Left ventricle myocardium superior (tissue), 1 donor: ENCODE measurements at places on chromosomes 7 and 10. TPM values are rescaled to one million over a fixed set of nuclear protein-coding genes. Genes with fewer than 3 reads are reported as not detected.

- no peak for DNase-seq
Observed at GRCh38 chr10:114915294-114915693, 22.7 kb upstream of the TRUB1 start.

GRCh38 chr7:71497256-71497946, 365.5 kb downstream of the GALNT17 start:
- peak; percentile 64 for DNase-seq

DNA sequence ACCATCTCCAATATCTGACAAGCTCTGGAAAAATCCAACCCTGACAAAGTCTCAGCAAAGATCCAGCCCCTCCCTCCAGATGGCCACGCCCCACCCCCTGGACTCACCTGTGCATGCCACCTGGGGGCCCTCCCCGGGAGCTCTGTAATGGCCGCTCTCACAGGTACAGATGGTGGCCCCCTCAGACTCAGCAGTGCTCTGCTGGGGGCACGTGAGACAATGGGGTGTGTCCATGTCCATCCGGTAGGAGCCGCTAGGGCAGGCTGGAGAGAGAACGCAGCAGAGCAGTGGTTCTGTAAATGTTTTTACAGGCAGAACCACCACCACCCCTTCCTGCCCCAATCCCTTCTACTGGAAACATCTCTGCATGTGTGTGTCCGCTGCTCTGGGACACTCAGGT, 9.5 kb downstream of the EPHA1 start:
- DNase-seq, result no peak

GRCh38 chr10:25493122-25493893, 318.5 kb downstream of the GPR158 start:
- no peak for DNase-seq

GRCh38 chr10:61051344-61051743, 107.4 kb upstream of the RHOBTB1 start:
- no peak for DNase-seq

- no peak for DNase-seq
Observed at GRCh38 chr10:124494046-124494807, 32.6 kb downstream of the LHPP start.

DNA sequence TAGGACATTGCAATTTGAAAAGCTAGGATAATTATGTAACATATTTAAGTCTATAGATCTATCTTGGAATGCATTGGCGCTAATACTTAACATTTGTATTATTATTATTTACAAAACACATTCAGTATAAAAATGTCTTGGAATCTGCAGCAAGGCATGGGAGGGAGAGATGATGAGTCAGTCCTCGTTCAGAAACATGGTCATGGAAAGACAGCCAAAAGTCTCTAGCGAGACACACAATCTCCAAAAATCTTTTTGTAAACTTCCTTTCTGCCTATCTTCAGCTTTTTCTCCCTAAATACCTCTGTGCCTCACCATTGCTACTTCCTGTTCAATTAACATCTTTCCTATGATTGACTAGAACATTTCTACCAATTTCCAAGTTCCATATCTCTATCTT, 188.4 kb upstream of the CACNA2D1 start:
- no peak for DNase-seq

DNA sequence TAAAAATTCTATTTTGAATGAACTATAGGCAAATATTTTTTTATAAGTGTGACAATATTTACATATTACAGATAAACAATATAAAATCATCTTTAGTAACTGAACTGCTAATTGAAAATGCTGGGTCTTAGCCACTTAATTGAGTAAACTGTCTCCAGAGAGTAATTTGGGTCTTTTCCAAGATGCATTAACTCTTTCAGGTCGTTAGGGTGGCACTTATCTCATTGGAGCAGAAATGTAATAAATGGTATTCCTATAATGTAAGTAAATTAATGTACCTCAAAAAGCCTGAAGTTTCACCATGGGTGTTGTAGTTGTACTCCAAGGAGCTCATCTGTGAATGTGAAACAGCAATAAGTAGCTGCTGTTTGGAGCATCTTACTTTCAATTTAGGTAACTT, 208.5 kb downstream of the EXOC4 start:
- no peak for DNase-seq

- DNase-seq, result peak; percentile 64
Observed at GRCh38 chr10:19944911-19945663, 128.9 kb downstream of the PLXDC2 start.

DNA sequence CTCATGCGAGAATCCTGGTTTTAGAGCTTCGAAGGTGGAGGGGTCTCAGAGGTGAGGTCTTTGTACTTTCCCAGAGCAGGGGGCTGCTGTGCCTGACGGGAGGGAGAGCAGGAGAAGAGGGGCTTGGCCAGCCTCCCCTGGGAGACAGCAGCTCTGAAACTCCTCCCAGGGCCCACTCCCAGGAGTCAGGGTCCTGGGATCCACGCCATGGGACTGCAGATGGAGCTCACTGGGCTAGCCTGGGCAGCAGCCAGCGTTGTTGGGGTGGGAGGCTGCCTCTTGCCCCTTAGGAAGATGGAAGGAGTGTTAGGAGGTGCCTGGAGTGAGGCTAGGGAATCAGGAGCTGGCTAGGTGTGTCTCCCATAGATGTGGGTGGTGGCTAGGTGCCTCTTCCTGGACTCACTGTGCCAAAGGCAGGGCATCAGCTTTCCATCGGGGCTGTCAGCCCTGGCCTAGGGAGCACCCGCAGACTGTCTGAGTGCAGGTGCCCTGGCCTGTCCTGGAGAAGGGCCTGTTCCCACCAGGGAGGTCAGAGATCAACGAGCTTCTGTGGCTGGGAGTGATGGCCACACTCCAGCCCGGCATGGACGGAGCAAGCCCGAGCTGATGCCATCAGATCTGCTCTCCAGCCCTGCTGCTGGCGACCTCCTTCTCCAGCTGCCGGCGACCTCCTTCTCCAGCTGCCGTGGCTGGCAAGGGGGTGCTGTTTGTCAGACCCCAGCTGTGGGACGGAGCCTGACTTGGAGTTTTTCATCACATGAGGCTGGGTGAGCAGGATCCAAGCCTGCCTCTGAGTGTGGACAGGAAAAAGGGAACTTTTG, 111.3 kb downstream of the PTPN20 start:
- peak; percentile 49 for DNase-seq

DNA sequence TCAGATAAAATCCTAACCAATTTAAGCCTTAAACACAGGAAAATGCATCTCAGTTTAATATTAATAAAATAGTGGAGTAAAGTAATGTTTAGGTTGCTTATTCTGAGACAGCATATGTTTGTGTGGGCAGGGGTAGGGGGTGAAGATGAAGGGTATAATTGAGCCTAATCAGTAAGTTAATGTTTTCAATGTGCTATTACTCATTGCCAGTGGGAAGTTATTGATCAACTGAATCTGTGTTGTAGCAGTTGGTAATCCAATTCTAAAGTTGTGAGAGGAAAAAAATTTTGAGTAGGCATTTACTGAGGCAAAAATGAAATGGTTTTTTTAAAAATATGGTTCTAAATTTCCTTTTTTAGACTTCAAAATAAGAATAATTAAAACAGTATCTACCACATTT, 16.5 kb downstream of the CFAP69 start:
- DNase-seq, result no peak

- no peak for DNase-seq
Observed at GRCh38 chr7:45978010-45978681, 57.1 kb upstream of the IGFBP3 start.

GRCh38 chr7:27569106-27569505, 93.6 kb downstream of the HIBADH start:
- DNase-seq, result no peak

DNA sequence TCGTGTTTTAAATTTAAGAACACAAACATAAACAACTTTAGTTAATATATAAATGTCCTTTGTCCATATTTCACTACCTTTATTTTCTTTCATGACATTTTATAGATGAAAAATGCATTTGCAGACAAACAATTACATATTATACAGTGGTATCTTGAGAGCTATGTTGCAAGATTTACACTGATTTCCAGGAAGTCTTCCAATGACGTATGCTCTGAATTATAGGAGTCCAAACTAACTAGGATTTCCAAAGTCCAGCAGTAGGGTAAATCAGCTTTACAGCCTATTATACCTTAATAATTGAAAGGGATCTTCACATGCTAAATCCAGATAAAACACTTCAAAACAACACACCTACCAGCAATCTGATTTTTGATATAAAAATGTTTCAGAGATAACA, 69.4 kb downstream of the HYCC1 start:
- DNase-seq, result no peak

- DNase-seq, result no peak
Observed at GRCh38 chr7:22622116-22622785, 104.7 kb upstream of the IL6 start.

DNA sequence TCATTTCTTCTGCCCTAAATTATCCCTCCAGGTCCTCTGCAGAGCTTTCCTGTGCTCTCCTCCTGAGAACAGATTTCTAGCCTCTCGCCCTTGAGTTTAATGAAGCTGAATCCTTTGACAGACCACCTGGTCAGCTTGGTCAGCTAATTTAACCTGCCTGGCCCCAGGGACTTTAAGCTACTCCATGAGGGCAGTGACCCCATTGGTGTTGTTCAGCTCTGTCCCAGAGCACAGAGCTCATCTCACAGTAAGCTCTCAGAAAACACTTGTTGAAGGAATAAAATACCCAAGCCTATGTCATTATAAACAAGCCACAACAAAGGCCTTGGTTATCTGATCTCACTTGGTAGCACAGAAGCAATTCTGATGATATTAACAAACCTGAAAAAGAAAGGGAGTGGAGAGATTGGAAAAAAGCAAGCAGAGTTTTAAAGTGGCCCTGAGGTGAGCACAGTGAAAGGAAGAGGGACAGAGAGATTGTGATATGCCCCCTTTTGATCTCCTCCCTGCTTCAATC, 24.4 kb downstream of the SLC26A4 start:
- no peak for DNase-seq

GRCh38 chr7:54847921-54848320, 88.9 kb upstream of the SEC61G start:
- DNase-seq, result no peak

- DNase-seq, result no peak
Observed at GRCh38 chr7:784971-785370, 47.3 kb upstream of the SUN1 start.

DNA sequence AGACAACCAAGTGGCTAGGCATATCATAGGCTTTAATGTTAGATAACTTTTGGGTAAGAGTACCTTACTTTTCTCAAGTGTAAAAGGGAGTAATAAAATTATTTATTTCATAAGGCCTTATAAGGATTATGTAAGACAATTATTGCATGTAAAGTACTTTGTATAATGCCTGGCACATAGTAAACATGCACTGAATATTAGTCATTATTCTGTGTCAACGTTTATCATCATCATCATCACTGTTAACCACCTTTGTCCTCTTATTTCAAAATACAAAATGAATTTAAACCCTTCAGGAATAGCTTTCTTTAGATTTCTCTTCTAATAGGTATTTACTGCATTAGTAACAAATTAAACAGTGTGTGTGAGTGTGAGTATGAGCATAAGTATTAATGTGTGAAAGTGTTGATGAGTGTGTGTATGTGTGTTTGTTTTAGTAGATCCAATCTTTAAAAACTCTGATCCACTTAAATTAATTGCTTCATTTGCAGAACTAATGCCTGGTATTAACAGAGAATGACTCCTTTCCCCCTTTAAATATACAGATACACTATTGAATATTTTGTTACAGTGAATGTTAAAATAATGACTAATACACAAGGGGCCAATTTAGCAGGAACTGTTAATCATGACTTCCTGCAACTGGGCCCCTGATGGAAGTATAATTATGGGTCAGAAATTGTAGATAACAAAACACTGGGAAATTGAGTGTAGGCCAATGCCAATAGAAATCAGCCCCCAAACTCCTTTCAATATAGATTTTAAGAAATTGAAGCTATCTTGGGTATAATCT, 213.3 kb upstream of the FZD8 start:
- no peak for DNase-seq

GRCh38 chr7:18294411-18294810, 201.1 kb upstream of the HDAC9 start:
- DNase-seq, result no peak

DNA sequence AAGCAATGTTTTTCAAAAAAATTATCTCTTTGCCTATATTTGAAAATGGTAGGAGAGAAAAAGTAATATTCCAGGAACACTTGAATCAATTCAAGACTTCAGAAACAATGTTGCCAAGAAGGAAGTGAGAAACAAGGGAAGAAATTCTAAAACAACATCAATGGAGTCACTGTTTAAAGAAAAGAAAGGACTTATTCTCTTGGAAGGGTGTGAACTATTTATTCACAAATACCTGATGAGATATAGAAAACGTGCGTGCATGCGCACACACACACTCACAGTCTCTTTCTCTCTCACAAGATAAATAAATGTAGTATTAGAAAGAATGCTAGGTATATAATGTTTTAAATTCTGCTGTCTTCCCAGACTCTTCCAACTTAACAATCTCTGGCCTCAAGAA, 117.2 kb upstream of the FAM133B start:
- no peak for DNase-seq

DNA sequence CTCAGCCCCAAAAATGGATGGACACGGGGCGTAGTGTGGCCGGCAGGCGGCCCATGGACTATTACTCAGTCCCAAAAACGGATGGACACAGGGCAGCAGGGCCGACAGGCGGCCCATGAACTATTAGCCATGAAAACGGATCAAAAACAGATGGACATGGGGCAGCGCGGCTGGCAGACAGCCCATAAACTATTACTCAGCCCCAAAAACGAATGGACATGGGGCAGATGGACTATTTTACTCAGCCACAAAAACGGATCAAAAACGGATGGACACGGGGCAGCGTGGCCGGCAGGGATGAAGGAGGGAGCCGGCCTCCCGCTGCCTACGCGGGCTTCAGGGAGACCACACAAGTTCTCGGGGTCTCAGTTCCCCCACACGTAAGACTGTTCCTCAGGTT, 32.9 kb downstream of the GPER1 start:
- no peak for DNase-seq

DNA sequence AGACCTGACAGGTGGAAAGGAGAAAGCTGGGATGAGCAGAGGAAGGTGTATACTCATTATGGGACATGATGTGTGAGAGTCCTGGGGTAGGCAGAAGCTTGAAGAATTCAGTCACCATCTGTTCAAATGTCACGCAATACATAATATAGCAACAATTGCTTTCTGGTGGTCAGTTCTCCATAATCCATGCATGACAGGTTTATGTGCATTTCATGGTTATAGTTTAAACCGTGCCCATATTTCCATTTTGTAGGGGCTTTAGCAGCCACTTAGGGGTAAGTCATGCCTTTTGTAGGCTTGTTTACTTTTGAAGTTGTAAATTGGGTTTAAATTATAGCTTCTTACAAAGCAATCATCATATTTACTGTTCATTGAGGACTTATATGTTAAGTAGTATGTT, 158.8 kb downstream of the NXPH1 start:
- DNase-seq, result no peak

GRCh38 chr10:7811000-7811399, 7.3 kb upstream of the TAF3 start:
- DNase-seq, result no peak

The KIAA1217 gene
- total RNA-seq, result 46.6 TPM

The GDF2 gene
- not detected for total RNA-seq

The CYP3A4 gene
- total RNA-seq, result not detected

The CCT6A gene
- 73.5 TPM for total RNA-seq

The TWIST1 gene
- total RNA-seq, result 1.3 TPM

The GPR146 gene
- 41.5 TPM for total RNA-seq

The CLCN1 gene
- total RNA-seq, result not detected

The ZNF804B gene
- total RNA-seq, result not detected

The CNNM1 gene
- 0.10 TPM for total RNA-seq

The ABCB4 gene
- 5.7 TPM for total RNA-seq

The SDK1 gene
- 2.5 TPM for total RNA-seq

The CDHR1 gene
- 0.32 TPM for total RNA-seq

The MYL10 gene
- total RNA-seq, result not detected

The CCDC172 gene
- total RNA-seq, result not detected

The EVX1 gene
- total RNA-seq, result not detected

The CREB5 gene
- total RNA-seq, result 4.5 TPM

The EGR2 gene
- total RNA-seq, result 0.55 TPM

The HTRA1 gene
- total RNA-seq, result 46.6 TPM

The SKIDA1 gene
- 3.6 TPM for total RNA-seq
